Renal cortex interstitium (tissue), 15 donors: ENCODE measurements at places on chromosomes 2 and 18. TPM values are rescaled to one million over a fixed set of nuclear protein-coding genes. Genes with fewer than 3 reads are reported as not detected.

Gene LIMS3
- polyA plus RNA-seq: 3.9 TPM

Gene SP140
- 0.49 TPM for polyA plus RNA-seq

Gene PHLPP1
- polyA plus RNA-seq: 17.3 TPM

Gene LOXL3
- polyA plus RNA-seq: 9.6 TPM

DNA sequence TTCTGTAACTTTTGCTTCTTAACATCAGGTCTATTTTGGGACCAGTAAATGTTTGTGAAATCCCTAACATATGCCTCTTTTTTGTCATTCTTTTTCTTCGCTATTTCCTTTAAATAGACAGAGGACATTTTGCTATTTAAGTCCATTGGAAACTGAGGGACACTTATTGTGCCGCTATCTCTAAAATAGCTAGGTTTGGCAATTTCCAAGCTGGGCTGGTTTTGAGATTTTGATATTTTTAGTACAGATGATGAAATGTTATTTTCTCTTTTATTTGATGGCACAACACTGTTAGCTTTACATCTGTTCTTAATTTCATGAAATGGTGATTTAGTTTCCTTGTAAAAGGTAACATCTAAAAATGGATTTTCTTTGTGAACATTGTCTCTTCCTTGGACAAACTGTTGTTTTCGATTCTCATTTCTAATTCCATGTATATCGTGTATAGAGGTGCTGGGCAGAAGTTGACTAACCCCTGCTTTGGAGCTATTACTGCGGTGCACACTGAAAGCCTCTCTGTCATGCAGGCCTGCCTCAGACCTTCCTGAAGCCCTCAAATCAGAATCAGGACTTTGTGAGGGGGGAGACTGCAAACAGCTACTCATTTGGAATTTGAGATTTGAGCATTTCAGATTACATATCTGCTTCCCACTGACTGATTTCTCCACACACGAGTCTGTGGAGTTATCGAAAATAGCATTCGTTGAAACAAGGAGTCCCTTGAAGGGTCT lies 594 bp downstream of the RAD51AP2 start:
- DNase-seq: no peak

DNA sequence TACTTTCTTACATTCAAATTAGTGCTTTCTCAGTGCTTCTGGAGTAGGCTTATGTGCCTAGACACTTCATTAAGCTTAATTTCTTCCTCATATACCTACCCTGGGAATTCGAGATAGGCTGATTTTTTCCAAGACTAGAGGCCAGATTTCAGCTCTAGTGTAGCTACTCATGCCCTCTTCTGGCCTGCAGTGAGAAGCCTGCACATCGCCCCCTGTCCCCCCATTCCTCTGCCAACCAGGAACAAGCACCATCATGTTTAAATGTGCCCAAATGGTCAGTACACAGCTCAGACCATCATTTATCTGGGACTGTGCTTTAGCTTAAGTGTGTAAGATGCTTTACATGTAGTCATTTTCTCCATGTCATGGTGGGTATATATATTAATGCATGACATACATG lies 1218.8 kb upstream of the LRRTM1 start:
- no peak for DNase-seq

DNA sequence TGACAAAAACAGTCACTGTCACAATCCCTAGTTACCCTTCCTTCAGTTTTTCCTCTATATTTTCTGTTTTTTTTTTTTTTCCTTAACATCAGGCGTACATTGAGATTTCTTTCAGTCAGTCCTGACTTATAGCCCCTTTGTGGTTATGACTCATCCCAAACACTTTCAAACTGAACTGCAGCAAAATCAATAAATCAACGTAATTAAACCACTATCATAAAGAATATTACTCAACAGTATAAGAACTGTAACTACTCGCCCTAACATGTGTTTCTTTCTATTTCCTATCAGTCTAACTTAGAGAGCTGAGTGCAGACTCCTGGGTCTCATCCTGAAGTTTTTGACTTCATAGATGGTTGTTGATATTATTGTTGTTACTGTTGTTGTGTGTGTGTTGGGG lies 523.5 kb downstream of the LRRTM4 start:
- DNase-seq: no peak

DNA sequence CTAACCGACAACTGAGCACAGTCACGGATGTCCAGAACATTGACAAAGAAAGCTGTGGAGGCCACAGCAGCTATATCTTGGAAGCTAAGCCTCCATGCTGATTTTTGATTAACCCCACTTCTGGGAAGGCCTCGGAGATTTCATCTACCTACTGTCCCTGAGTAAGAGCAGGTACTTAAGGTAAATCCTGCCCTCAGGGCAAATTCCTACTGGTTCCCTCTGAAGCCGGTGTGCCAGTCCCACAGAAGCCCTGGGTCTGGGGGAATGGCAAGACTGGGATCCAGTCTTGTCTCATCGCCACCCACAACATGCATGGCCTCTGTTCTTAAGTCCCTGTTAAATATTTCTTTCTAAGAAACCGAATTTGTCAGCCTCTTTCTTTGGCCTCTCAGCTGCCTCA lies 18.7 kb downstream of the PER2 start:
- DNase-seq: no peak
